ENCODE measurements at places on chromosomes 12 and 14.

GRCh38 chr12:78002878-78003277, 172.2 kb downstream of the NAV3 start:
- DNase-seq, result no peak

DNA sequence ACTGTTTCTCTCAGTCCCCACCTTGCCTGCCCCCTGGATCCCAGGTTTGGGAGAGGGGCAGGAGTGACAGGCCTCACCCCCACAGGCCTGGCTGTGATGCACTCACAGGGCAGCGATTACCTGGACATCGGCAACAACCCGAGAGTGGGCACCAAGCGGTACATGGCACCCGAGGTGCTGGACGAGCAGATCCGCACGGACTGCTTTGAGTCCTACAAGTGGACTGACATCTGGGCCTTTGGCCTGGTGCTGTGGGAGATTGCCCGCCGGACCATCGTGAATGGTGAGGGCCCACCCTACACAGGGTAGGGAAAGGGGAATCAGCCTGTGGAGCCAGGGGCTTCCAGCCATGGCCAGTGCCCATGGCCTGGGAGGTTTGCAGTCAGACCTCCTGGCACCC, 8.6 kb downstream of the ACVRL1 start:
- DNase-seq, result no peak

GRCh38 chr12:6062757-6063735, 61.4 kb downstream of the VWF start:
- no peak for DNase-seq

GRCh38 chr14:68148763-68149162, 329.2 kb downstream of the RAD51B start:
- DNase-seq, result no peak

- no peak for DNase-seq
Measured at GRCh38 chr14:51022769-51023168, 72.1 kb downstream of the TRIM9 start.

- DNase-seq, result no peak
Measured at GRCh38 chr12:49502590-49502989, 36.2 kb upstream of the KCNH3 start.

GRCh38 chr12:8917031-8917430, 2.7 kb downstream of the PHC1 start:
- no peak for DNase-seq

DNA sequence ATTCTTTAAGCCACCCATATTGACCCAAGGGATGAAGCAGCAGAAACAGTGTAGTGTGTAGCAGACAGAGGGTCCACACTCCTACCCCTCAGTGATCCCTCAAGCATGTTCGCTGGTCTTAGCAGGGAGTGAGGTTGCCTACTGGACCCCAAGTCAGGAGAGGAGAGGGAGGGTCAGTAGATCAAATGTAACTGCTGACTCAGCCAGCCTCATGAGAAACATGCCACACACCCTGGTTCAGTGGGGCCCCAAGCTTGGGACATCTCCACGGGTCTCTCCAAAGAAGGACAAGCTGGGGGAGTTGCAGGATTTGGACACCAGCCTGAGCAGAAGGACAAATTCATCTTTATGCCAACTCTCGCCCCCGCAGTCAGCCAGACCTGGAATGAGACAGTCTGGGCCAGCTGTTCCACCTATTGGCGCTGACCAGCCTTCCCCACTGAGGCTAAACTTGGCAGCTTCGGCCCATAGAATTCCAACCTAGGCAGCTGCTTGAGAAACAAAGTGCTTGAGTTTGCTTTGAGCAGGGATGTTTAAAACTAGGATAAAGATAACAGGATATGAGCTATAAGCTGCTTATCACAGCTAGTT, 66.0 kb upstream of the ACTN1 start:
- no peak for DNase-seq

DNA sequence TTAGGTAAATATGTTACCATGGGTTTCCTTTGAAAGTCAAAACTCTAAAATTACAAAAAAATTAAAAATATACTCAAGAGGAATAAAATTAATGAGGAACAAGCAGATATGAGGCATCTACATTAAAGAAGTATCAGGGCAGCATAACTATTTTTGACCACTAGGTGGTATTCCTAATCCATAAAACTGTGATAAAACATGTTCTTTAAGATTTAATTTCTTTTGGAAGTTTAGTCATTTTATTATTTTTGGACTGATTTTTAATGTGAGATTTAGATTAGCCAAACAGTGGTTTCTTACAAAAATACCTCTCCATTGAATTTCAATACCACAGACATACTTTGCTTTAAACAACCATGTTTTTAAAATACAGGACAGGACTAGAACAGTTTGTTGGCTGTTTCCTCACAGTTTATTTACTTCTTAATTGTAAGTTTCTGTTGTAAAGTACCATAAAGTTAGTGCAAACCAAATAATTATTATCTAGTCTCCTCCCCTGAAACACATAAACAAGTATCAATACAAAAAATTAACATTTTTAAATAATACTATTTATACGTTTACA, 49.8 kb downstream of the NTS start:
- no peak for DNase-seq
